Activated effector memory CD4-positive, alpha-beta T cell treated with anti-CD3 and anti-CD28 coated beads, Interleukin-2, amount 50 U/mL, for 16 hours (primary cell): ENCODE measurements at places on chromosomes 5 and 9.
A peak's percentile ranks its signal among the peaks of the same experiment; 100 is the strongest.

- no peak for DNase-seq
These were observed 72.5 kb downstream of the AUH start for GRCh38 chr9:91289244-91289643.

GRCh38 chr9:106467113-106467864 lies 395.7 kb upstream of the ZNF462 start:
- no peak for DNase-seq

- peak; percentile 47 for DNase-seq
These were observed 21.0 kb upstream of the ALDH1B1 start for GRCh38 chr9:38371495-38371894.

- peak; percentile 56 for DNase-seq
These were observed 18.6 kb upstream of the NKD2 start for GRCh38 chr5:989961-990530.

- no peak for DNase-seq
These were observed 201.5 kb downstream of the AUH start for GRCh38 chr9:91160181-91160580.

GRCh38 chr9:89408628-89409101 lies 89.2 kb downstream of the SEMA4D start:
- DNase-seq = peak; percentile 89

- no peak for DNase-seq
These were observed 236.0 kb upstream of the CDH18 start for GRCh38 chr5:20224046-20224445.

- no peak for DNase-seq
These were observed 553.8 kb upstream of the CDH9 start for GRCh38 chr5:27592231-27592630.

DNA sequence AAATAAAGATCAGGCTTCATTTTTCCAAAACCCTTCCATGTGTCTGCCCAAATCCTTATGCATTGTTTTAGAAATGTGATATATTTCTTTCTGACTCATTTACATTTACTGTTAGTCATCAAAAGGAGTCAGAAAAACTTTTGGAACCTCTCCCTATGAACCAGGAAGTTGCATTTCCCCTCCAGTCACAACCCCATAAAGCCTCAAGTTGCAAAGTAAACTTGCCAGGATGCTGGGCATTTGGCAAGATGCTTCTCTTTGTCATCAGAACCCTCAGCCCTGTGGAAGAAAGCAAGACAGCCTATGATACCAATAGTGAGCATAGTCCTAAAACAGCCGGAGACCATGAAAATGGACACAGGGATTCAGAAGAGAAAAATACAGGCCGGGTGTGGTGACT lies 84.2 kb downstream of the MUSK start:
- no peak for DNase-seq

- no peak for DNase-seq
These were observed 49.2 kb downstream of the KIAA1958 start for GRCh38 chr9:112535811-112536210.

GRCh38 chr9:96566498-96567202 lies 53.0 kb downstream of the CDC14B start:
- peak; percentile 92 for DNase-seq

DNA sequence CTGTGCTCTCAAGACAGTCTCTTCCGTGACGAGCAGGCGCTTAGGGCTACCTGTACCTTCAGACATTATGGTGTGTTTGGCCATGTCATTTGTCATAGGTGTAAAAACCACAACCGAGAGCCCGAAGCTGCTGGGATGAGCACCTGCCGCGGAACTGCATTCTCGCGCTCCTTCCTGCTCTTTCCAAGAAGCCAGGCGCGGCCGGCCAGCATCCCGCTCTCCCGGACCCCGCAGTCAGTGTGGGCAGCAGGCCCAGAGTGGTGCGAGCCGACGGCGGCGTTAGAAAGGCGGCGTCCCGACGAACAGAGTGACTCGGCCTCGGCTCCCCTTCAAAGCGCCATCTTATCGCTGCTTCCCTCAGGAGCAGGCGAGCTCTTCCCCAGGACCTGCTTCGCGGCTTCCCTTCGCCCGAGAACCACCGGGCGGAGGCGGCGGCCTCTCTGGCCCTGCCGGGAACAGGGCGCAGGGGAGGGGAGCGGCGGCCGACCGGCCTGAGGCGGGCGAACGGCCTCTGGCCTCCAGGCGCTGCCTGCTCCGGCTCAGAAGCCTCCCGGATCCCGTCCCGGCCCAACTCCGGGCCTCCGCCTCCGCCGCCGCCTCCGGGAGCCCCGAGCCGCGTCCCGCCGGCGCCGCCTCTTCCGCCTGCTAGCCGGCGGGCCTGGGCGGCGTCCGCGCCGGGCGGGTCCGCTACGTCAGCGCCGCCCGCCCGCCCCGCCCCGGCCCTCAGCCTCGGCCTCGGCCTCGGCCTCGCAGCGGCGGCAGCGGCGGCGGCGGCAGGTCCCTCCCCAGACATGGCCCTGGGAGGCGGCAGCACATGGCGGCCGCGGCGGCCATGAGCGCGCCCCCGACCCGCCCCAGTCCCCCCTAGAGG lies at the start of gene FAM120A:
TSS of gene FAM120A (plus strand) at position 741 of the 871 bp plus-strand sequence. CDS start 231 bp downstream, outside the sequence.
- DNase-seq = peak; percentile 92

GRCh38 chr5:102737161-102737560 lies 17.9 kb upstream of the PAM start:
- DNase-seq = no peak

- DNase-seq = no peak
These were observed 162.8 kb downstream of the TLE1 start for GRCh38 chr9:81526587-81526986.

- no peak for DNase-seq
These were observed 27.6 kb downstream of the HNRNPH1 start for GRCh38 chr5:179595916-179596315.

DNA sequence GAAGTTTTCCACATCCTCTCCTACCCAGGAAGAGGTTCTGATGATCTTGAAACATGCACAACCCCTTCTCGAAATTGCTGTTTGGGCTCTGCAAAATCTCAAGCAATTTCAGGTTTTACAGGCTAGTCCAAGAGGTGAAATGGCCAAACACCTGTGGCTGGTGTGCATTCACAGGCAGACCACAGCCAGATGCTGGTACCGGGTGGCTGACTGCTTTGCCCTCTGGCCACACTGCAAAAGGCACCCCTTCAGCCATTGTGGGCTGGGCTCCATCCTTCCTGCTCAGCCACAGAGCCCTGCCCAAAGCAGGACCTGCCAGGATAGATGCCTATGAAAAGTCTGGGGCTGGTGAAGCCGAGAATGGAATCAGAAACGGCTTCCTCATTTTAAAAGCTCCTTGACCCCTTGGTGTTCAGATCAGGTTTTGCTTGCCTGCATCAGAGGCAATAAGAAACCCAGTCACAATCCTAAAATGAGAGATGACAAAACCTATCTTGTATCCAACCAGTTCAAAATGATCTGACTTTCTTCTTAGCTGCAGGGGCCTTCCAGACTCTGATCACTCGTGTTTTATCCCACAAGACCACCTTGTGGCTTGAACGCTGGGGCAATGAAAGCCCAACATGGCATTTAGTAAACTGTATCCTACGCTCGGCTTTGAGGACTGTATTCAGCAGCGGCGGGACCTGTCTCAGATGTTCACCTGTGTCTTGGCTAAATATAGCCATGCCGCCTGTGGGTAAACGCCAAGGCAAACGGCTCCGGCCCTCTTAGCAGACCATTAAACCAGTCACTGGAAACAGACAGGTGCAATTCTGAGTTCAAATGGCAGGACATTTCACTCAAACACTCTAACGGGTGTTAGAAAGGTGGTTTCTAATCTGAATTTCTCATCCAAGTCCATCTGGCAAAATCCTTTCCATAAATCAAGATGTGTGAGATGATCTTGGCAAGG lies 49.6 kb downstream of the EPB41L4B start:
- no peak for DNase-seq

DNA sequence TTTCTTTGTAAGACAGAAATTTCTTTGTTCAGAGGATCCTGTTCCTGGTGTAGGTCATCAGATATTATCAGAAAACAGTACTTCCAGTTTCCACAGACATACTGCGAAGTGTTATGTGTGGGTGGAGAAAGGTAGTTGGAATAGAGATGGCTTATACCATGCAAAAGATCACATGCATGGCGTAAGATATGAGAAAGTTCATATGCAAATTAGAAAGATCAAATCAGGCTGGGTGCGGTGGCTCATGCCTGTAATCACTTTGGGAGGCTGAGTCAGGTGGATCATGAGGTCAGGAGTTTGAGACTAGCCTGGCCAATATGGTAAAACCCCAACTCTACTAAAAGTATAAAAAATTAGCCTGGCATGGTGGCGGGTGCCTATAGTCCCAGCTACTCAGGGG lies 65.2 kb upstream of the GLIS3 start:
- DNase-seq = no peak

DNA sequence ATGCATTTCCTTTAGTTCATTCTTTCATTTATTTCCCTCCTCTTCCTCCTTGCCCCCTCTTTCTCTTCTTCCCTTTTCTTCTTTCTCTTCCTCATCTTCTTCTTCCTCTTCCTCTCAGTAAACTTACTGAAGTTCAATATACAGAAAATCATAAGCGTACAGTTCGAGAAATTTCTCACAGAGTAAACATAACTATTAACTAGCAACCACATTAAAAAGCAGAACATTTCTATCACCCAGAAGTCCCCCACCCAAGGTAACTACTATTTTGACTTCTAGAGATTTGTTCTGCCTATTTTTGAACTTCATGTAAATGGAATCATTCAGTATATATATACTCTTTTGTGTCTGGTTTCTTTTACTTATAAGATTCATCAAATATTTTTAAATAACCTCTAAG lies 48.2 kb downstream of the TNFAIP8 start:
- no peak for DNase-seq
